ENCODE measurements at places on chromosomes 13 and 19.

- DNase-seq = no peak
Measured at GRCh38 chr13:65868099-65868498, 1362.0 kb downstream of the PCDH9 start.

GRCh38 chr13:52010890-52011631 is at the start of gene ATP7B:
TSS of gene ATP7B (minus strand) at chr13:52011450. CDS start at chr13:52011337, 113 bp downstream.
- no peak for DNase-seq

DNA sequence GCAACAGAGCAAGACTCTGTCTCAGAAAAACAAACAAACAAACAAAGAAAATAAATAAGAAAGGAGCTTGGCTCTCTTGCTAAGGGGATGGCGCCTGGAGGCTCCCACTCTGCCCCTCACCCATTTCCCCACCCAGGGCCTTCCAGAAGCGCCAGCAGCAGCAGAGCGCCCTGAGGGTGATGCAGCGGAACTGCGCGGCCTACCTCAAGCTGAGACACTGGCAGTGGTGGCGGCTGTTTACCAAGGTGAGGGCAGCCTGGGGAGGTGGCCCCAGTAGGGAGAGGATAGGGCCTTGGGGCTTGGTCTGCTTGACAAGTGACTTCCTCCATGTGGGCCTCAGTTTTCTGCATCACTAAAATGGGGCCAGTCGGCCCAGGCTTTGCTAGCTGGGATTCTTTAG is 59.8 kb downstream of the MYH14 start:
- DNase-seq = no peak

GRCh38 chr19:41745756-41746155 is 9.6 kb upstream of the CEACAM6 start:
- no peak for DNase-seq

DNA sequence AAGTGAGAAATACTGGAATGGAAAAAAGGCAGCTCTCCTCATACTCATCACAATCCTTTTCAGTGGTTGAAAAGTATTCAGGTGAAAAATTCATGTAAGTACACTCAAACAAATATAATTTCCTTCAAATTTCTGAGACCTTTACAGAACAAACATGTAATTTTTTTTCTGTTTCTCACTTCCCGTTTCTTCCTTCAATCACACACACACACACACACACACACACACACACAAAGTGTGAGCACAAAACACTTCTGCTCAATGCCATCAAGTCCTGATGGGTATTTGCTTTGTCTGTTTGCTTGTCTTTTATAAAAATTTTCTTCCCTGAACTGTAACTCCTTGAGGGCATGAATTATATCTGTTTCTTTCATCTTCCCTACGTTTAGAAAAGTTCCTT is 110.6 kb downstream of the LIG4 start:
- DNase-seq = no peak

DNA sequence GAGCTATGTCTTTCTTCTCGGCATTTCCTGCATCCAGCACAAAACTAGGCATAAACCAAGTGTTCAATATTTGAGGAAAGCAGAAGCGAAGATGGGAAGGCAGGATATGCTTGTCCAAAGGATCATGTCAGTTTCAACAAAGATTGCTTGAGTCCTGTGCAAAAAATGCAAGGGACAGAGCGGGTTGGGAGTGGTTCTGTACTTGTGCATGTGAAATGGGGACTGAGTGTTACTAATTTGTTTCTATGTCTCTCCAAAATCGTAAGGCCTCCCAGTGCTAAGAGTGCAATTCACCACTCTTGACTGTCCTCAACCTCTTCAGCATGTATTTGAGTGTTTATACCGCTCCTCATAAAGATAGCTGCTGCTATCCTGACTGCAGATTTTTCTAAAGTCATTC is 166.2 kb downstream of the DLEU7 start:
- no peak for DNase-seq

- DNase-seq = no peak
Measured at GRCh38 chr19:38644719-38645118, 2.7 kb upstream of the ACTN4 start.

Data from stimulated activated CD4-positive, alpha-beta T cell treated with anti-CD3 and anti-CD28 coated beads, Interleukin-1b, Interleukin-23, amount 100 ng/mL, for 24 hours (primary cell).